Esophagus squamous epithelium (tissue), 5 donors: ENCODE measurements at places on chromosomes 5 and 9. TPM values are rescaled to one million over a fixed set of nuclear protein-coding genes. Genes with fewer than 3 reads are reported as not detected.

The FCHO2 gene
- 35.1 TPM for total RNA-seq

The DMGDH gene
- 0.64 TPM for total RNA-seq

The NFIB gene
- 25.9 TPM for total RNA-seq

The PRRX2 gene
- 0.82 TPM for total RNA-seq

The FCN2 gene
- total RNA-seq, result not detected

The PFN3 gene
- total RNA-seq, result not detected

The LCN10 gene
- 3.8 TPM for total RNA-seq

The PDE8B gene
- 1.4 TPM for total RNA-seq

The GADD45G gene
- total RNA-seq, result 3.3 TPM

The C5 gene
- total RNA-seq, result 2.0 TPM

DNA sequence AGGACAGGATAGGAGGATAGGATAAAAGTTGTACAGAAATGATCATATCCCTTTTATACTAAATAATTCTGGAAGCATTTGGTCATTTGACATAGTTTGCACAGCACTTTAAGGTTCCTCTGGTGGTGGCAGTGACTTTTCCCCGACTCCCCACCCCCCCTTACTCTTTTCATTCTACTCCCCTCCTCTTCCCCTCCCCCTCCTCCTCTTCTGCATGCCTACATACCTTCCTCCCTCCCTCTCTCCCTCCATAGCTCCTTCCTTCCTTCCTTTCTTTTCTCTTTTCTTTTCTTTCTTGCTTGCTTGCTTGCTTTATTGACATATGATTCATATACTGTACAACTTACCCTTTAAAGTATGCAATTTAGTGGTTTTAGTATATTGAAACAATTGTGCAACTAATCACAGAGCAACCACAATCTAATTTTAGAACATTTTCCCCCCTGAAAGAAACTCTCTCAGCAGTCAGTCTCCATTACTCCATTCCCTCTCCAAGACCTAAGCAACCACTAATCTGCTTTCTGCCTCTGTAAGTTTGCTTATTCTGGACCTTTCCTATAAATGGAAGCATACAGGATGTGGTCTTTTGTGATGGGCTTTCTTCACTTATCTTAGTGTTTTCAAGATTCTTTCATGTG is 159.0 kb downstream of the HACD4 start:
- no peaks in the 10 kb centered on the region for H3K27me3 ChIP-seq
- no peaks in the 10 kb centered on the region for H3K36me3 ChIP-seq
- DNase-seq, result no peak
- H3K27ac ChIP-seq, result no peak overlapping the region

GRCh38 chr5:171789353-171789752 is 3.7 kb downstream of the SMIM23 start:
- H3K27me3 ChIP-seq, result no peaks in the 10 kb centered on the region
- no peak overlapping the region for H3K4me3 ChIP-seq
- H3K27ac ChIP-seq, result no peak overlapping the region
- no peaks in the 10 kb centered on the region for H3K4me1 ChIP-seq

GRCh38 chr9:99565203-99565602 is 256.5 kb upstream of the NR4A3 start:
- H3K36me3 ChIP-seq, result no peaks in the 10 kb centered on the region
- H3K27ac ChIP-seq, result no peak overlapping the region
- no peaks in the 10 kb centered on the region for H3K4me1 ChIP-seq
- no peak overlapping the region for H3K4me3 ChIP-seq
- no peaks in the 10 kb centered on the region for H3K27me3 ChIP-seq

GRCh38 chr5:141960018-141960417 is 2.0 kb upstream of the PCDH12 start:
- H3K4me3 ChIP-seq, result no peak overlapping the region
- no peaks in the 10 kb centered on the region for H3K36me3 ChIP-seq
- no peak for DNase-seq
- no peaks in the 10 kb centered on the region for H3K27me3 ChIP-seq
- peaks cover 41% of the 10 kb centered on the region for H3K4me1 ChIP-seq
- peak overlapping the region; percentile 1 for H3K27ac ChIP-seq

GRCh38 chr9:33249087-33249658 is 9.2 kb downstream of the SPINK4 start:
- no peak overlapping the region for H3K4me3 ChIP-seq
- no peak overlapping the region for H3K27ac ChIP-seq
- no peak for DNase-seq
- H3K27me3 ChIP-seq, result no peaks in the 10 kb centered on the region
- H3K4me1 ChIP-seq, result no peaks in the 10 kb centered on the region
- H3K36me3 ChIP-seq, result no peaks in the 10 kb centered on the region

DNA sequence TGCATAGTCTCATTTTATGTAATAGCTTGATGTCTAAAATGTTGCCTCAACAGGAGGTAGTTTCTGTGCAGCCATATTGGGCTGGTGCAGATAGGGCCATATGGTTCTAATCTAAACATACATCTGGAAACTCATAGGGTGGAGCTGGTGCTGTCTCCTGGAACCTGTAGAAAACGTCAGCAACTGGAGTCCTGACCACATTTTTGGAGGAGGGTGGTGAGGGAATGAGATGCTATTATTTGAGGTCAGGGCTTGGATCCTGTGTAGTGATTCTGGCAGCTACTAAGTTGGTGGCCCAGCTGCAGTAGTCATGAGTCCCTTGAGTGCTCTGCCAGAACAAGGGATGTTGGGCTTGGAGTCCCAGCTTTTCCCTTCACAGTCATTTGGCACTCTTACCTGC is 14.1 kb downstream of the MAN2A1 start:
- DNase-seq, result no peak
- peaks cover 20% of the 10 kb centered on the region for H3K4me1 ChIP-seq
- no peaks in the 10 kb centered on the region for H3K27me3 ChIP-seq
- no peak overlapping the region for H3K27ac ChIP-seq

DNA sequence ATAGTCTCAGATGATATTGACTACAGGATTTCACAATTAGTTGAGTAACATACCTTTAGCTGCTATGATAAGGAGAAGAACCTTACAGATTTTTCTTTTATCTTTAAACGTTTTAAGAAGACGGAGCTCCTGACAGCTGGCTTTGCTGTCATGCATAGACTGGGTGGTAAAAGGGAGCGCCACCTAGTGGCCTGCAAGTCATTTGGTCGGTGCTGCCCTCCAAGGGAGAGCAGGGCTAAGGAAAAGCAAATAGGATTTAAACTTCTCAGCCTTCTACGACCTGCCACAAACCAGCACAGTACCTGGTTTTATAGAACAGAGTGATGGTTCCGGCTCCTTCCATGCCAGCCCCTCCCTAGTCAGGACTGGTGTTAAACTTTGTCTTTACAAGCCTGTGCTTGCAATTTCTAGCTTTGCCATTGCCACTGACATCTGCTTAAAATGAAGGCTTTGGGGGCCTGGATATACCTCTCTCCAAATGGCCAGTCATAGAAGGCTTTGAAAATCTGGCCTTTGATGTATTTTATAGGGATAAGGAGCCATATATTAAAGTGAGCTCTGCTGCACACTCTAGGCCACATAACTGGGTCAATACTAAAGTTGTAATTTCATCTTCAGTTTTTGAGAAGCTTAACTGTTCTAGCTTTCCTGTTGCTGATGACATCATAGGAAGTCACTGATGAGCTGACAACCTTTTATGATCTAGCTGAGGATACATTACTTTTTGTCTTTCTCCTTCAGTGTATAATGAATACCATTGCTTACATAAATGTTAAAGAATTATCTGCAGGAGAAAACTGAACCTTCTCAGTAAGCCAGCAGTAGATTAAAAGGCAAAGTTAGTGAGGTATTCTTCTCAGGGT is 31.1 kb upstream of the ADAMTSL1 start:
- no peaks in the 10 kb centered on the region for H3K27me3 ChIP-seq
- peaks cover 21% of the 10 kb centered on the region for H3K4me1 ChIP-seq
- H3K36me3 ChIP-seq, result no peaks in the 10 kb centered on the region
- no peak overlapping the region for H3K4me3 ChIP-seq

DNA sequence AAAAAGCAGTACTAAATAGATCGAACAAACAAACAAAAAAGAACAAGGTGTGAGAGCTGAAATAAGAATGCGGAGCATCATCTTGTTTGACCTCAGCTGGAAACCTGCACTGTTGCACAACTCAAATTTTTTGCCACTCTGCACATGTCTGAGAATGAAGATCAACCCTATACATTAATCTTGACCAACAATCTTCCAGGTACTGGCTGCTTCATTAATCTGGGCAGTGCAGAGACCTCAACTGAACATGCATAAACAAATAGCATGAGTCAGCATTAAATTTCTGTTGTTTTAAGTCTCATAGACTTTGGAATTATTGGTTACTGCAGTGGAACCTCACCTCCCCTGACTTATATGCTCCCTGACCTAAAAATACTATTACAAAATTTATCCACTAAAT is 114.6 kb upstream of the FTMT start:
- H3K4me3 ChIP-seq, result no peak overlapping the region
- no peaks in the 10 kb centered on the region for H3K4me1 ChIP-seq
- DNase-seq, result no peak
- no peaks in the 10 kb centered on the region for H3K36me3 ChIP-seq

- no peaks in the 10 kb centered on the region for H3K36me3 ChIP-seq
- no peaks in the 10 kb centered on the region for H3K4me1 ChIP-seq
- no peak overlapping the region for H3K4me3 ChIP-seq
- H3K27ac ChIP-seq, result no peak overlapping the region
- no peaks in the 10 kb centered on the region for H3K27me3 ChIP-seq
- DNase-seq, result no peak
Measured at GRCh38 chr5:76104027-76104426, 20.8 kb downstream of the SV2C start.

GRCh38 chr5:21397693-21398092 is 1409.7 kb upstream of the CDH18 start:
- no peak for DNase-seq
- no peaks in the 10 kb centered on the region for H3K4me1 ChIP-seq
- no peaks in the 10 kb centered on the region for H3K27me3 ChIP-seq
- no peak overlapping the region for H3K27ac ChIP-seq
- H3K36me3 ChIP-seq, result no peaks in the 10 kb centered on the region

GRCh38 chr9:120730654-120731514 is 16.6 kb upstream of the MEGF9 start:
- no peak for DNase-seq
- no peaks in the 10 kb centered on the region for H3K27me3 ChIP-seq
- H3K27ac ChIP-seq, result peak overlapping the region; percentile 16
- no peaks in the 10 kb centered on the region for H3K36me3 ChIP-seq

DNA sequence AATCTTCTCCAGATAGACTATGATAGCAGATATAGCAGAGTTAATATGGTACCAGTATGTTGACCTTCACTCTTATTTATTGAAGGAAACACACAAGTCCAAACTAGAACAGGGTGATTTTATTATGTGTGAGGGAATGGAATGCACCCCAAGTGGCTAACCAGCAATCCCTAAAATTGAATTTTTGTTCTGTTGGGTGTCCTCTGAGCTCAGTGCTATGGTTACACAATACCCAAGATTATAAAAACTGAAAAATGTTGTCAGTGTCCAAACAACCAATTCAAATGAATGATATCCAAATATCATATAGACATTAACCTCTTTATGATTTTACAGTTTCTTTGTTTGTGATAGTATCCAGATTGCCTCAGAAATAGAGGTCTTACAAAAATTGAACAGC is 60.9 kb downstream of the NNT start:
- no peaks in the 10 kb centered on the region for H3K27me3 ChIP-seq
- no peak overlapping the region for H3K4me3 ChIP-seq
- DNase-seq, result no peak
- peaks cover 48% of the 10 kb centered on the region for H3K36me3 ChIP-seq
- no peak overlapping the region for H3K27ac ChIP-seq

DNA sequence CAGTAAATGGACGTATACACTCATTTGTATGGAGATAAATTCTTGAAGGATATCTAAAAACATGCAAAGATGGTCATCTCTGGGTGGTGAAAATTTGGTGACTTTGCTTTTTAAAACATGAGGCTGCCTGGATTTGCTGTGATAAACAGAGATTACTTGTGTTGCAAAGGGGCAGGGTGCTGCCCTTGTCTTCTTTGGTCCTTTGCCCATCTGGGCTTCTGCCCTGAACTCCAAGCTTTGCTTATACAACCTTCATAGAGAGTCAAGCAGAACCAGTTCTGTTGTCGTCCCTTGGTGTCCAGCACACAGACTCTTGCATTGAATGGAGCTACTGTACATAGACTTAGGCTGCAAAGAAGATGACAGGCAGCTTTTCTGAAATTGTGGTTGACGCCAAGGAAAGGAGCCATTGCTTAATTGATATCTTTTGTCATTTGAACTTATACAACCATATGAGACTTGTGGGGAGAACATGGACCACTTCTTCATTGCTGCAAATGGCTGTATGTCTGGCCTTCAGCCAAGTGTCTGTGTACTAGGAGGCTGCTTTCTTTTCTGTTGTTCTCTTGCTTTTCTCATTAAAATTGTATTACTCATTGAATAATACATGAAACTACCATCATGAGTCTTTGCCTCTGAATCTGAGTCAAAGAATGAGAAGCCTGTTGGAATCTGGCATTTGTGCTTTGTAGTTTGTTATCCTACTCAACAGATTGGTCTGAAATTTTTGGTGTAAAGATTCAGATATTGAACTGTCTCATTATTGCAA is 152.5 kb downstream of the DMRT2 start:
- no peak for DNase-seq
- H3K4me3 ChIP-seq, result no peak overlapping the region
- H3K36me3 ChIP-seq, result no peaks in the 10 kb centered on the region
- H3K27ac ChIP-seq, result no peak overlapping the region
- peaks cover 16% of the 10 kb centered on the region for H3K4me1 ChIP-seq
- no peaks in the 10 kb centered on the region for H3K27me3 ChIP-seq

DNA sequence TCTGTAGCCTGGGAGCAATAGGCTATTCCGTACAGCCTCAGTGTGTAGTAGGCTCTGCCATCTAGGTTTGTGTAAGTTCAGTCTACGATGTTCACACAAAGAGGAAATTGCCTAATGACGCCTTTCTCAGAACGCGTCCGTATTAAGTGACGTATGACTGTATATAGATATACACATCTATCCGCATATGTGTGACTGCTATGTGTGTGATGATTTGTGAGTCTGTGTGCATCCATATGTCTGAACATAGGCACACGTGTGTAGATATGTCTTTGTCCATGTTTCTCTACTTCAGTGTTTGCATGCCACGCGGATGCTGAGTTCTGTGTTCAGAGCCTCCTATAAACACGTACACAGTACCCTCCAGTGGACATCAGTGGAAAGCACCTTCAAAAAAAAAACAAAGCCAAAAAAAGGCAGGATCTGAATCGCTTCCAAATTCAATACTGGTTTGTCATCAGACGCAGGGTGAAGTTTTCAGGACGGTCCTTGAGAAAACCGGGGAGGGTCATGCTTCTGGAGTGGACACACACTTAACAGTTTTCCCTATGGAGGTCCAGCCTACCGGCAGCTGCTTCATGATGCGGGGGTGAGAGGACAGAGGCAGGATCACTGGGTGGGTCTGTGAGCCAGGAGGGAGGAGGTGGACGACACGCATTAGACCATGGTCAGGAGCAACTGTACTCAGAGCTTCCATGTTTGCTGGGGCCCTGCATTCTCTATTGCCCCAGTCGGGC is 29.5 kb upstream of the ALDH1B1 start:
- H3K4me3 ChIP-seq, result peak overlapping the region; percentile 29
- H3K36me3 ChIP-seq, result no peaks in the 10 kb centered on the region
- no peaks in the 10 kb centered on the region for H3K4me1 ChIP-seq
- DNase-seq, result peak; percentile 7
